ENCODE measurements at places on chromosomes 5 and 9.

- peak; percentile 31 for DNase-seq
These were observed 63.1 kb downstream of the PPARGC1B start for GRCh38 chr5:149793256-149793550.

GRCh38 chr5:181204826-181205760, at the start of gene TRIM7:
Gene TRIM7 (minus strand): TSS chr5:181205196. CDS start chr5:181205110, 86 bp downstream.
- DNase-seq: peak; percentile 54

DNA sequence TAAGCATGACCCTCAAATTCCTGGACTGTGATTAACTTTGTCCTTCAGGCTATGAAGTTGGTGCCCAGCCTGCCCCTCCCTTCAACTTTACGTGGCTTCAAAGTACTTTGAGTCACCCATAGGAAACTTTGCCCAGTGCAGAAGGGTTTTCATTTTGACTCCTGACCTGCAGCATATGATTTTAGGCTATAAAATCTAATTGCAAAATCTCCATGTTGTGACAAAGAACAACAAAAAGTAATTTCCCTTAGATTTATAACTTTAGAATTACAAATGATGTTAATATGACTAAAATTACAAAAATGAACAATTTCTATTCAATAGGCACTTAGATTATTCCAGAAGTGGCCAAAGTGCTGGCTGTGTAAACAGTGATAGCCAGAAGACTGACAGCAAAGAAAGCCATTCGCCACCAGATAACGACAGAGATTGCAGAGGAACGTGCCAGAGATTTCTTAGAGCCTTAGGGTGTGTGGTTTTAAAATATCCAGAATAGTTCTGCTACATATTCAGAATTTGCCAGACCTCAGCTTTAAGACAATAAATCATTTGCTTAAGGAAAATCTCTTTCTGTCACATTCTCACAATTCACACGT, 197.4 kb downstream of the SEMA5A start:
- peak; percentile 48 for DNase-seq

DNA sequence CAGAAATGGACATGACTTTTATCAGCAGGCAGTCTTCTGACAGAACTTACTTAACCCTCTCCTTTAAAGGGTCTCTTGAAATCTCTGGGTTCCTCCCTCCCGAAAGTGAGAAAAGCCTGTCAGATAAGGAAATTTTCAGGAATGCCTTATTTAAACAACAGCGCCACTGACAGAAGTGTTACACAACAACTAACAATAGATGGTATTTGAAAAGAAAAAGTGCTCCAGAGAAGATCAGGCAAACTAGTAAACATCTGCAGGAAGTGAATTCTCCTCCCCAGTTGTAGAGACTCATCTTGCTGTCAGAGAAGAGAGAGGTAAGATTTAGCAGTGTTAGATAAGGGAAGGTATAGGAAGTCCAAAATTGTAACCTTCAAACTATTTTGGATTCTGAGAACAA, 107.2 kb upstream of the NFIL3 start:
- DNase-seq: no peak

DNA sequence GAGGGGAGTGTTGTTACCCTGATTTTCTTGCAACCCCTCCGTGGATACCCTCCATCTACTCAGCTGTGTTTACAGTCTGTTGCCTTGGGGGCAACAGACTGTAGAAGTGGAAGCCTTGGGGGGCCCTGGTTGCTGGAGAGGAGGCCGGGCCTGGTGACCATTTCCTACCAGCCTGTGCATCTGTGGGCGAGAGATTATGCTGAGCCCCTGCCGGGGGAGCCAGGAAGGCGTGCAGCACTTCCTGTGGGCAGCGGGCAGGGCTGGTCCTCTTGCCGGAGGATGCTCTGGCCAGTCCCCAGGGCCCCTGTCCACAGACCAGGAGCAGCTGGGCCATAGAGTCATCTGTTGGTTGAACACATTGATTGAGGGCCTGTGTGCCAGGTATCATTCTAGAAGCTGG, 11.1 kb downstream of the ERGIC1 start:
- DNase-seq: no peak

DNA sequence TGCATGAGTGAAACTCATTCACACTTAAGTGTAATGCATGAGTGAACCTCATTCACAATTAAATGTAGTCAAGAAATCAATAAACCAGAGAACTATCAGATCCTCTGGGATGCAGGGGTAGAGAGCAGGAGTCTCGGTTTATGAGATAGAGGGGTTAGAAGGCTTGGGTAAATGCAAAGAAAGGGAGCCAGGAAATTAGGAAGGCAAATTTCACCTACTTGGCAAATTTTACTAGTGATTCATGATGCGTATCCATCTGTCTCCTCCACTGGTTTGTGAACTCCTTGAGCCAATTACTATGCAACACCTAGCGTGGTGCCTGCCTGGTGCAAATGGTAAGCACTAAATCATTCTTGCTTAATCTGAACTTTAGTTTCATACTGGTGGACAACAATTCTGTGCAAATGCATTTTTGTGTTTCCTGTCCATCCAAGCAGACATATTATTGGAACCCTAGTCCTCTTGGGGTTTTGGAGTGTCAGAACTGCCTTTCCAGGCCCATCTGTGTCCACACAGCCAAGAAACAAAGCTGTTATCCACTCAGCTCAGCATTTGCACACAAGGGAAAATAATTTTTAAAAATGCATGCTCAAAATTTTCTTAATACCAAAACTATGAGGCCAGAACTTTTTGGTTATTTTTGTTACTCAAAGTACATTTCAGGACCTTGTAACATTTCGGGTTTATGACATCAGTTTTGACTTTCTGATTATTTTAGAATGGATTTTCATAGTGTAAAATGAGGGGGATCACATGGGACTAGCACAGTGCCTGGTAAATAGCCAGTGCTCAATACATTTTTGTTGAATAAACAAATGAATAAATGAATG, 5.2 kb downstream of the HAPLN1 start:
- DNase-seq: no peak

GRCh38 chr9:16105168-16106020, 552.6 kb downstream of the CCDC171 start:
- no peak for DNase-seq

Measured in HT1080 (cell line).